ENCODE measurements at places on chromosomes 16 and 17.

DNA sequence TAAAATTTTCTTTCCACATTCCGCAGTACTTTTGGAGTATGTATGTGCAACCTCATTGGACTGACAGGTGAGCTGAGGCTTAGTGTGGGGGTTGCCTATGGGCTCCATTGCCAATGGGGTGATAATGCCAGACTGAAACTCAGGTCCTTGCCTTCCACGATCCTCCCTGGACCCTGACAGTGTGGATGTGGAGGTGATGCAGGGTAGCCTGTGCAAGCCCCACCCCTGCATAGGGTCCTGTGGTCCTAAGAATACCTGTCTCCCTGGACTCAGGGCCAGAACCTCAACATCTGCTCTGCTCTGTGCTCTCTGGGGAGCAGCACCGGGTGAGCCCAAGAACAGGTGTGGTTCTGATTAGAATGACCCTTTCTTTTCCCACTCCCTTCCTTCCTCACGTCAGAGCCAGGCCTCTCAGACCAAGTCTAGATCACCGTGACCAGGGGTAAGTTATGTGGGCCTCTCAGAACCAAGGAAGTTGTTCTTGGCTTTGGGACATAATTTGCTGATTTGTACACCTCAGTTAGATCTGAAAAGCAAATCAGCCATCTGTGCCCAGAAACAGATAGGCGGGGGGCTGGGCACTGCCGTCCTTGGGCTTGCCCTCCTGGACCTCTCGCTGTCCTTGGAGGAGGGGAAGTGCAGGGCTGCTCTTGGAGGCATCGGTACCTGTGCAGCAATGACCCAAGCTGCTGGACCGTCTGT, 8.4 kb upstream of the TNS4 start:
- no peak for DNase-seq

DNA sequence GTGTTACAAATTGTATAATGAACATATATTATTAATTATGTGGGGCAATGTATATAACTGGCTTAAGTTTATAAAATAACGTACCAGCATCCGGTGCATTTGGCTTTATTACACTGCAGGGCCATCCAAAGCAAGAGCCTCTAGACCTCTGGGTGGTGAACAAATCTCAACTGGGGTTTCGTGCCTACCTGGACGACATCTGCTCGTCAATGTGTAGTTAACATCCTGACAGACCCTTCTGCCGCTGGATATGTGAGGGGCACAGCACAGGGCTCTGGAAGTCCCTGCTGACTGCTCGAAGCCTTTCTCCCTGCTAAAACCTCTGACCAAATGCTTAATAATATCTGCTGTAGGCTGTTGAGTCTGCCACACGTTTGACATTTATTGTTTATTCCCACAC, 2.3 kb downstream of the TMEM186 start:
- no peak for DNase-seq

GRCh38 chr17:9725575-9725974, 65.8 kb downstream of the DHRS7C start:
- peak; percentile 28 for DNase-seq

- DNase-seq = no peak
These were observed 14.7 kb upstream of the FAM83G start for GRCh38 chr17:19019041-19019941.

DNA sequence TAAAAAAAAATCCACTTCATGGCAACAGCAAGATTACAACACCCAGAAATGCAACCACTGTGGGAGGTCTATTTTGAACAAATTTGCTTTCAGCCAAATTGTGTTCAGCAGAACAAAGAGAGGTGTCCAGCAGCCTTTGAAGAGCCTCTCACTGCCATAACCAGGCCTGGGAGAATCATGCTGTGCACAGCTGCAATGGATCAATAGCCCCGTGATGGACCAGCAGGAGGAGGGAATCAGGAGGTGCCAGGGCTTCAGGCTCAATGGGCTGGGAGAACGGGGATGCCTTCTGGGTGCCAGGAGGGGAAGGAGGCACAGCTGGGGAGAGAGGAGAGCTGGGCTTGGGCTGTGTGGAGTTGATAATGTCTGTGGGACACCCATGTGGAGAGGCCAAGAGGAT, 366.2 kb upstream of the EEF2KMT start:
- no peak for DNase-seq

- no peak for DNase-seq
These were observed 21.1 kb downstream of the ARHGAP23 start for GRCh38 chr17:38449364-38449763.

DNA sequence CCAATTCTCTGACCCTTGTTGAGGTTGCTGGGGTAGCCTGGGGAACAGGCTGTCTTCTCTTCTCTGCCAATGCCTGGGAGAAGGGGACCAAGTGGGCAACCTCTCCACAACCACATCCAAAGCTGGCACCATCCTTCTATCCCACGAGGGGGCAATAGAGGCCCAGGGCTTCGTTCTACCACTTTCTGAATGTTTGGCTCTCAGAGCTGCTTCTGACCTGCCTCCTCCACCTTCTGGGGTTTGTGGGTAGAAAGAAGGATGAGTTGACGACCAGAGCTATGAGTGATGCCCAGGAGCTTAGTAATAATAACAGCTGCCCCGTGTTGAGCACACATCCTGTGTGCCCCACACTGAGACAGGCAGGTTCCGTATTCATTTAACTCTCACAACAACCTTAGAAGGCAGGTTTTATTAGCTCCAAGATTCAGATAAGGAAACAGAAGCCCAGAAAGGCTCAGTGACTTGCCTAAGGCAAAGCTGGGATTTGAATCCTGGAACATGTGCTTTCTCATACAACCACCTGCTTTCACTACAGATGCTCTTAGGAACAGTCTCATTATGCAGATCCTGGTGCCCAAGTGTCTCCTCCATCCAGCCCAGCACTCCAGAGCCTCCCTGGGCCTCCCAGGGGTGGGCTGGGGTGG, 11.1 kb downstream of the TSPOAP1 start:
- peak; percentile 47 for DNase-seq

- DNase-seq = no peak
These were observed 148.3 kb upstream of the IRX3 start for GRCh38 chr16:54434859-54435258.

DNA sequence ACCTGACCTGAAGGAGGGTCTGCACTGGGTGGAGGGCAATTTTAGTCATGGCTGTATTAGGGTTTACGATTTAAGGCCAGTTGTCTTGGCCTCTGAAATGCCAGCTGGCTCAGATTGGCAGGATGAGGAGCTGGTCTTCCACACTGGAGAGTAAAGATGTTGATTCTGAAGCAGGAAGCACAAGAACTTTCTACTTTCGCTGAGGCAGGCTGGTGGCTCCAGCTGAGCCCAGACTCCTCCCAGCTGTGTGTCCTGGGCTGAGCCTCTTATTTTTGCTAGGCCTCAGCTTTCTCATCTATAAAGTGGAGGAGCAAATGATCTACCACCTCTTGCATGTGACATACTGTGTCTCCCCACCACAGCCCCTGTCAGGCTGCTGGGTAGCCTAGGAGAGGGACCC, 74.4 kb downstream of the MRM1 start:
- DNase-seq = peak; percentile 17

GRCh38 chr16:83402160-83402814, 405.5 kb upstream of the HSBP1 start:
- no peak for DNase-seq

DNA sequence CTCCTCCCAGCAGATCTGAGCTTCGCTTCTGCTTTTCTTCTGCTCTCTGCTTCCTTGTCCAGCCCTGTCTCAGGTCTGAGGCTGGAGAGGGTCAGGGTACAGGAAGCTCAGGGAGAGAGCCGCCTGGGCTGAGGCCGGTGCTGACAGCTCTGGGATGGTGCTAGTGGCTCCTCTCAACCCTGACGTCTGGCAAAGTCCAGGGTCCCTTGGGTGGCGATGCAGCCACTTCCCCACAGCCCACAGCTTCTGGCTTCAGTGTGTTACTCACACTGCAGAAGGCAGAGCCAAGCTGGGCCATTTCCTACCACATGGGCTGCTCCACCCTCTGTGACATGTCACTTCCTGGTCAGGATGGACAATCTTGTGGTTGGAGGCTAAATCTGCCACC, at the start of gene CD300C:
TSS of gene CD300C (minus strand) at position 273 of the 388 bp plus-strand sequence. CDS start 333 bp downstream, outside the sequence.
- no peak for DNase-seq

- DNase-seq = no peak
These were observed 1.7 kb upstream of the USP43 start for GRCh38 chr17:9643611-9644010.

DNA sequence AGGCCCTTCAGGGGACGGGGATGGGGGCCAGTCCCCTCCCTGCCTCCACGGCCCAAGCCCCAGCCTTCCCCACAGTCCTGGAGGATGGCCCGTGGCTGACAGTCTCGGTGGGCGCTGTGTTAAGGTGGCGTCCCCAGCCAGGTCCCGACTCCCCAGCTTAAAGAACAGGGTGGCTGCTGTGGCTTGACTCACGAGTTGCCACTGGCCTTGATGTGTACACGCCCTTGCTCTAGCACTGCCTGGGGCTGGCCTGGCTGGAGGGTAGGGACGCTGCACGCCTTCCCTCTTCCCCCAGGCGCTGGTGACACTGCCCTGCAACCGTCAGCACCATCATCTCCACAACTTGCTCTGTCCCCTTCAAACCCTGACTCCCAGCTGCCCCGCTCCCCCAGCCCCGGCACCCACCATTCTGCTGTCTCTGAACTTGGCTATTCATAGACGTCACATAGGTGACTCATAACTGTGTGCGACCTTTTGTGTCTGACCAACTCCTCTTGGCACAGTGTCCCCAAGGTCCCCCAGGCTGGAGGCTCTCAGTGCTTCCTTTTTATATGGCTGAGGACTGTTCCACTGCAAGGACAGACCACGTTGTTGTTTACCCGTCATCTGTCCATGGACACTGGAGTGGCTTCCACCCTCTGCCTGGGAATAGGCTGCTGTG, 6.3 kb downstream of the GNPTG start:
- no peak for DNase-seq

GRCh38 chr17:73820686-73821448, 176.6 kb upstream of the SDK2 start:
- DNase-seq = peak; percentile 52

GRCh38 chr16:84667600-84668309, 19.4 kb downstream of the KLHL36 start:
- no peak for DNase-seq

DNA sequence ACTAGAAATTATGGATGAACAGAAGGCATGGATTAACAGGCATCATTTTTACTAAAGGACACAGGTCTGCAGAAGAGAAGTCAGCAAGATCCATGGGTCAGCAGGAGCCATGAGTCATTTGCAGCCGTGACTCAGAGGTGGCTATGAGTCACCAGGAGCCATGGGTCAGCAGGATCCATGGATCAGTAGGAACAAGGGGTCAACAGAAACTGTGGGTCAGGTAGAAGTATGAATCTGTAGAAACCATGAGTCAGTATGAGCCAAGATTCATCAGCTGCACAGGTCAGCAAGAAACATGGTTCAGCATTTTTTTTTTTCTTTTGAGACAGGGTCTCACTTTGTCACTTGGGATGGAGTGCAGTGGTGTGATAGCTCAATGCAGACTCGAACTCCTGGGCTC, 58.2 kb upstream of the HS3ST4 start:
- DNase-seq = no peak

DNA sequence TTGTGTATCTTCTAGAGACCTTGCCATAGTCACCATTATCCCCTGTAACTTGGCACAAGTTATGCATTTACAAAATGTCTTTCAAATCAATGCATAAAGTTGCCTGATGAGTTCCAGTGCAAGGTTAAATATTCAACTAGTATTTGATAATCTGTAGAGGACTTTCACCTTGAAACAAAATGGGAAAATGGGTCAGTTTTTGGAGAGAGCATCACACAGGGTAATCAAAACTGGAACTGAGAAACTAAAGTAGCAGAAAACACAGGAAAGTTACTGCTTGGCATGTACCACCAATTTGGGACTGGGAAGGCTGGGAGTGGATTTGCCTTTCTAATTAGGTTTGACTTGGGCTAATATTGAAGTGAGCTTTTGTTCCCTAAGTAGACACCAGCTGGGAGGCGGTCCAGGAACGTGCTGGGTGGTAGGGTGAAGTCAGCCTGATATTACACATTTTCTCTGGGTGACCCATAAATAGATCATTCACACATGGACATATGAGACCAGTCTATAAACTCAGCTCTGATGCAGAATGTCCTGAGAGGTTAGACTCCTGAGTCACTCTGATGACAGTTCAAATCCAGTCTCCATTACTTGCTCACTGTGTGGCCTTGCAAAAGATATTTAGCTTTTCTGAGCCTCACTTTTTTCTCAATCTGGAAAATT, 152.3 kb downstream of the PCTP start:
- no peak for DNase-seq

- no peak for DNase-seq
These were observed 972.0 kb upstream of the RBFOX1 start for GRCh38 chr16:6360641-6361040.

DNA sequence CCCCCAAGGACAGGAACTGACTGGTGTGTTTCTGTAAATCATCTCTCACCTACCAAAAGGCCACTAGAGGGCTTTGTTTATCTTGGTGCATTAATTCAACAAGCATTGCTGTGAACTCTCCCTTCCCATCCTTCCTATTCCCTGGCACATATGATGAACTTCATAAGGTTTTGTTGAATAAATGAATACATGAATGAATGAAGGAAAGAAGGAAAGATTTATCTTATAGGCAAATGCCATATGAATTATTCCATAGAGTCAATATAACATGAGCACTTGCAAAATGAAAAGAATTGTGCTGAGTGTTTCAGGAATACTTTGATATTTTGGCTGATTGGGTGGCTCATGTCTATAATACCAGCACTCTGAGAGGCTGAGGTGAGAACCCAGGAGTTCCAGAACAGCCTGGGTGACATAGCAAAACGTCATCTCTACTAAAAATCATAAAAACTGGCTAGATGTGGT, 4.3 kb downstream of the SPDYE4 start:
- DNase-seq = peak; percentile 50

- no peak for DNase-seq
These were observed 60.8 kb upstream of the FOXF1 start for GRCh38 chr16:86449446-86450095.

DNA sequence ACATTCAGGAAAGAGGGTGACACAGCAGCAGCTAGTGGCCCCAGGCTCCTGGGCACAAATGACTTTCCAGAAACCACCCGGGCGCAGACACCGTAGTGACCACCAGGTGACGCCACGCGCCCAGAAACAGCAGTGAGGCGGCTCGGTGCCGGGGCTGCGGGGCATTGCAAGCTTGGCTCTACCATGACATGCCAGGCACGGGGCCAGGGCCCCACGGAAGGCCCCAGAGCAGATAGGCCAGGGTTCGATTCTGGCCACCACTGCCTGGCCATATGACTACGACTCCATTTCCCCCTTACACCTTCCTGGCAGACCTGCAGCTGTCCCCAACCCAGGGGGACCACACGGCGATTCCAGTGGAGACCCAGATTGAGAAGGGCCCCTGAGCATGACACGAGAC, 6.7 kb downstream of the RHBDF1 start:
- DNase-seq = peak; percentile 77

DNA sequence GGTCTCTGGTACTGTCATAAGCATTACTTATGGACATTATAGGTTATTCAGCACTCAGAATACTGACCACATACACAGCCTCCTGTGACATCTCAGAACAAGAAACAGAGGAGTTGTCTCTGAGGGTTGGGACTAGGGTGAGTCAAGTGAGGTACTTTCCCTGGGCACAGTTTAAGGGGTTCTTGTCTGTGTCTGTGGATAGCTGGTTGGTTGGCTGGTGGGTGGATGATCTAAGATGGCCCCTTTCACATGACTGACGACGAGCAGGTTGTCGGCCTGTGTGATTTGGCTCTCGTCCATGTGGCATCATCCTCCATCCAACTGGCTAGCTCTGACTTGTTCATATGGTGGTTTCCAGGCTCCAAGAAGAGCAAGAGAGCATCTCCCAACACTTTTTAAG, 163.9 kb downstream of the PRKCB start:
- DNase-seq = no peak

GRCh38 chr16:87129771-87130170, 187.4 kb downstream of the C16orf95 start:
- DNase-seq = no peak

Data from NCI-H2081 (cell line).